Glomerular endothelial cell (primary cell): ENCODE measurements at places on chromosomes 1 and 21. TPM values are rescaled to one million over a fixed set of nuclear protein-coding genes. Genes with fewer than 3 reads are reported as not detected.

DCAF8 gene
- total RNA-seq, result 59.4 and 84.9 TPM in 2 replicates

SLC5A9 gene
- not detected in 2 replicates for total RNA-seq

LRRC53 gene
- not detected in 2 replicates for total RNA-seq

KRTAP7-1 gene
- not detected in 2 replicates for total RNA-seq

DCDC2B gene
- not detected in 2 replicates for total RNA-seq

LYPD8 gene
- not detected in 2 replicates for total RNA-seq

SLC9C2 gene
- total RNA-seq, result not detected in 2 replicates

CRNN gene
- total RNA-seq, result not detected in 2 replicates

CFHR2 gene
- not detected in 2 replicates for total RNA-seq

SLAMF9 gene
- not detected in 2 replicates for total RNA-seq

FYB2 gene
- not detected in 2 replicates for total RNA-seq

FCER1G gene
- 1.7 TPM in 1 of 2 replicates, not detected in the other for total RNA-seq

IKBKE gene
- total RNA-seq, result 12.3 and 14.7 TPM in 2 replicates

NKAIN1 gene
- total RNA-seq, result 0.15 TPM in 1 of 2 replicates, not detected in the other

DIO1 gene
- not detected in 2 replicates for total RNA-seq

TMEM200B gene
- 0.41 and 2.4 TPM in 2 replicates for total RNA-seq

REN gene
- total RNA-seq, result 0.10 and 0.29 TPM in 2 replicates

OR14C36 gene
- not detected in 2 replicates for total RNA-seq

EXTL1 gene
- total RNA-seq, result 0.06 TPM in 1 of 2 replicates, not detected in the other

TAS1R1 gene
- total RNA-seq, result not detected in 2 replicates

CD164L2 gene
- not detected in 2 replicates for total RNA-seq

ZMYND12 gene
- 0.63 TPM in 1 of 2 replicates, not detected in the other for total RNA-seq

RORC gene
- not detected in 2 replicates for total RNA-seq

RNU1-3 gene
- under 0.01 TPM in 2 replicates for total RNA-seq

LAMC2 gene
- total RNA-seq, result 132 and 173 TPM in 2 replicates

PNRC2 gene
- 61.1 and 68.1 TPM in 2 replicates for total RNA-seq

CAPN8 gene
- total RNA-seq, result not detected in 2 replicates

CCDC27 gene
- not detected in 2 replicates for total RNA-seq

IGSF21 gene
- not detected in 2 replicates for total RNA-seq

CLCA4 gene
- total RNA-seq, result not detected in 2 replicates

HCN3 gene
- total RNA-seq, result 0.19 and 1.3 TPM in 2 replicates

LINGO4 gene
- not detected in 2 replicates for total RNA-seq

TMEM50A gene
- total RNA-seq, result 138 and 144 TPM in 2 replicates

RAP1GAP gene
- 0.82 TPM in 1 of 2 replicates, not detected in the other for total RNA-seq

PLCH2 gene
- 0.47 TPM in 1 of 2 replicates, not detected in the other for total RNA-seq

ZNF669 gene
- total RNA-seq, result 5.8 and 10.3 TPM in 2 replicates

DIRAS3 gene
- total RNA-seq, result 6.2 and 7.9 TPM in 2 replicates

KRTAP15-1 gene
- not detected in 2 replicates for total RNA-seq

KCNJ15 gene
- total RNA-seq, result 3.0 and 16.7 TPM in 2 replicates

LRRIQ3 gene
- total RNA-seq, result 0.10 TPM in 1 of 2 replicates, not detected in the other

AGT gene
- total RNA-seq, result not detected in 2 replicates

LENEP gene
- total RNA-seq, result not detected in 2 replicates

VSIG8 gene
- 0.35 TPM in 1 of 2 replicates, not detected in the other for total RNA-seq
